ENCODE measurements at places on chromosomes 4 and X.

DNA sequence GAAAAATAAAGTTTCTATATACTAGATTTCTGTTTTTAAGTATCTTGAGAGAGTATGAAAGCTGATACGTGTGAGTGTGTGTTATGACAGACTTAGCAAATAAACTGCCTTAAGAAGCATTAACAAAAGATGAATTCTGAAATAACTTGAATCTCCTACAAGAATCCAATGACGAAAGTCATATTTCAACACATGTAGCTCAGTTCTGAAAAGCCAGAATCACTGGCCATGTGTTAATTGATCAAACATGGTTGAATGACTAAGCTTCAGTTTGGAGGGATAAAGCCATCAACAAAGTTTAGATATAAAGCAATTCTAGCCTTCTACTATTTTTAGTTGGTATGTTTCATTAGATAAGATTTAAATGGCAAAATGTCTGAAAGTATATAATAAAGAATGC is 88.5 kb upstream of the ETNPPL start:
- no peak for DNase-seq

GRCh38 chr4:42152507-42153504 is at the start of gene BEND4:
BEND4 (minus strand) TSS chr4:42152655; CDS start chr4:42152143, 512 bp downstream.
- DNase-seq = no peak

DNA sequence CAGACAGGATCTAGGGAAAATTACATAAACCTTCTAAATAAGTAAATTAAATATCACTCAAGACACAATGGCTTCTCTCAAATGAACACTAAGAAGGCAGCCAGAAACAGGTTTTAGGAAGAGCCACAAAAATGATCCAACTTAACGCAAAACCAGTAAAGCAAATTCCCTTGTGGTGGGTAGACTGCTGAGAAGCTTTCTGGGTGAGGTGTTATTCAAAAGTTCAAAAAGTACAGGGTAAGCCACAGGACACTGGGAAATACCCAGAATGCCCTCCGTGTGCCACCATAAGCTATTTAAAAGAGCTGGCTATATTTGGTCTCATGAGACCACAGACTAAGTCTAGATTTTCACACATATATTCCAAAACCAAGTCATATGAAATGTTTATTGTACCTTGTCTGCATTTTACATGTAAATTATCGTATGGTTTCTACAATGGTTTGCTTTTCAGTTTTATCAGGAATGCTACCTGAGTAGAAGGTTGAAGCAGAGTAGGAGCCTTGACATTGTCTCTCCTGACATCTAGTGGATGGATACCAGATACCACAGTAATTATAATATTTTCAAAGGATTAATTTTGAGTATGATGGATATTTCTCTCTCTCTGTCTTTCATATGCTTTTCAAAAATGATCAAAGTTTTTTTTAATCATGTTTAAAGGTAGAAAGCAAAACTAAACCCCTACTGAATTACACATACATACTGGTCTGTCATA is 109.3 kb upstream of the KLHL13 start:
- DNase-seq = no peak

DNA sequence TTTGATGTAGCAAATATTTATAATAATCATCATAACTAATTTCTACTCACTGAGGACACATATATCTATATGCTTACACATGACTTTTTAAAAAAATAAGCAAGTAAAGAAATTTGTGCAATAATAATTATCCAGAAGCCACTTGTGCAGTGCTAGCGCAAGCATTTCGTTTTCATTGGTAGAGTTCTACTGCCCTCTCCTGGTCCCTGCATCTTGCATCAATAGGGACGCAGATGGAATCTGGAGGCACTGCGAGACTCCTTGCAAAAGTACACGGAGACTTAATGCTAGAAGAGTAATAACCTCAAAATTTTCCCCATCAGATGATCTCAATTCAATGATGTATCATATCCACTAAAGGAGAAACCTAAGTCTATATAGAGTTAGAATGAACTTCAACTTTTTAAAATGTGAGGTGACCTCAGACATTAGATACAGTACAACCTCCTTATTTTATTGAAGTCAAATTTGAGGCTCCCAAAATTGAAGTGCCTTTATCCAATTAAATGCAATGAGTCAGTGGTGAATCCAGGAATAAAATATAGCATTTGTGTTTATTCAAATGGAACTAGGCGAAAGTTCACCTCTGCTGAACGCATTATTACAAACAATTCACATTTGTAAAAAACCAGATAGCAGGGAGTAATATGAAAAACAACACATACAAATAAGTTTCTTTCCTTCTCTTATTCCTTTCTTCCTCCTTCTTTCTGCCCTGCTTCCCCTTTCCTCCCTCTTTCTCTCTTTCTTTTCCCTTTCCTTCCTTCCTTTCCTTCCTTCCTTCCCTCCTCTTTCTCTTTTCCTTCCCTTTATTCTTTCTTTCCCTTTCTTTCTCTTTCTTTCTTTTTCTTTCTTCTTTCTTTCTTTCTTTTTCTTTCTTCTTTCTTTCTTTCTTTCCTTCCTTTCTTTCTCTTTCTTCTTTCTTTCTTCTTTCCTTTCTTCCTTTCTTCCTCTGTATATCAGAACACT is 450.0 kb downstream of the ANKRD50 start:
- DNase-seq = peak; percentile 20

DNA sequence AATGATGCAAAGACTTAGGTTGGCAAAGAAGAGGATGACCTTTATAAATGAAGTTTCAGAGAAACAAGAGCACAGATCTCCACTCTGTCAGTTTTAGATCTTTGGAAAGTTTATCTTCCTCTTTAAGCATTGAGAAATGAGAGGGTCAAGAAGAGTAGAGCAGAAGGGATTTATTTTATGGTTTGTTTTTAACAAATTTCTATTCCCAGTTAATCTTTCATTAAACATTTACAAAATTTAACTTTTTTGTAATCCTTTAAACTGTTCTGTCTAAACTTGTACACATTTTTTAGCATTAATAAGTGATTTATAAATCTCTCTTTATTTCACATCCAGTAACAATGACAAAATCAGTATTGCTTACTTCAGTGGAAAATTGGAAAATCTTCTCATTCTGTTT is 875.0 kb upstream of the IGFBP7 start:
- no peak for DNase-seq

- DNase-seq = peak; percentile 17
These were observed 26.3 kb upstream of the ARMCX2 start for GRCh38 chrX:101685923-101686322.

DNA sequence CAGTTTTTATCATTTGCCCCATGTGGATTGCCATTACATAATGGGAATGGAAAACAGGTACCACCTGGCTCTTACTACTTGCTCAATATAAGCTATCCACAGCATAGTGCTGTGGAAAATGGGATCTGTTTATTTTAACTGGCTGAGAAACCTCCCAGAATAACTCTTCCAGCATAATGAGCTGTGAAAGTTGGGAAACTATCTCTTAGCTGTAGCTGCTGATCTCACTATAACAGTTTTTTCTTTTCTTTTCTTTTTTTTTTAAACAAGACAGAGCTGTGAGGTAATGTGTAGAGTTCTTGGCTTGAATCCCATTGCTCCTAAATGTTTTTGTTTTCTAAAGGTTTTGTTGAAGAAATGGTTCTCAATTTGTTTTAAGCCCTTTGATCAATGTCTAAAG is 988.3 kb downstream of the PCDH19 start:
- no peak for DNase-seq

DNA sequence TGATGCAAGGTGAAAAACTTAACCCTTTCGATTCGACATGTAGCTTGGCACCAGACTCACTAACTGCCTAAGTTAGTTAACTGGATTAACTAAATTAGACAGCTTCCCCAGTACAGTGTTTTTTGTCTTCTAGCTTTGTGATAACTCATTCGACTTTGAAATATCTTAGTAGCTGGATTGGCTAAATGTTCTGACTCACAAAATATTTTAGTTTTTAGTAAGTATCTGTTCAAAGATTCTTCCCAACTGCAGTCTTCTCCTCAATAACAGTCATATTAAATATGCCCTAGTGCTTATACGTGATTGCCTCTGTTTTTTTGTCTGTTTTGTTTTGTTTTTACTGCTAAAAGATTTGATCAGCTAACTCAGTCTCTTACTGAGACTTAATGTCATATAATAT is 102.9 kb downstream of the KCNIP4 start:
- no peak for DNase-seq

DNA sequence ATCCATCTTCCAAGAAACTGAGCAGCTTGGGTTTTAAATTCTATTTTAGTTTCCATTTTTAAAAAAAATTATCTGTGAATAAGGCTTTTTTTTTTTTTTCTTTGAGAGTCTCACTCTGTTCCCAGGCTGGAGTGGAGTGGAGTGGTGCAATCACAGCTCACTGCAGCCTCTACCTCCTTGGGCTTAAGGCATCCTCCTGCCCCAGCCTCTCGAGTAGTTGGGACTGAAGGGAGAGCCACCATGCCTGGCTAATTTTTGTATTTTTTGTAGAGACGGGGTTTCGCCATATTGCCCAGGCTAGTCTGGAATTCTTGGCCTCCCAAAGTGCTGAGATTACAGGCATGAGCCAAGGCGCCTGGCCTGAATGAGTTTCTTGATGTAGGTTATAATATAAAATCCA is 1.4 kb downstream of the ENOPH1 start:
- DNase-seq = no peak

GRCh38 chr4:138399081-138399480 is 156.9 kb upstream of the SLC7A11 start:
- DNase-seq = no peak

DNA sequence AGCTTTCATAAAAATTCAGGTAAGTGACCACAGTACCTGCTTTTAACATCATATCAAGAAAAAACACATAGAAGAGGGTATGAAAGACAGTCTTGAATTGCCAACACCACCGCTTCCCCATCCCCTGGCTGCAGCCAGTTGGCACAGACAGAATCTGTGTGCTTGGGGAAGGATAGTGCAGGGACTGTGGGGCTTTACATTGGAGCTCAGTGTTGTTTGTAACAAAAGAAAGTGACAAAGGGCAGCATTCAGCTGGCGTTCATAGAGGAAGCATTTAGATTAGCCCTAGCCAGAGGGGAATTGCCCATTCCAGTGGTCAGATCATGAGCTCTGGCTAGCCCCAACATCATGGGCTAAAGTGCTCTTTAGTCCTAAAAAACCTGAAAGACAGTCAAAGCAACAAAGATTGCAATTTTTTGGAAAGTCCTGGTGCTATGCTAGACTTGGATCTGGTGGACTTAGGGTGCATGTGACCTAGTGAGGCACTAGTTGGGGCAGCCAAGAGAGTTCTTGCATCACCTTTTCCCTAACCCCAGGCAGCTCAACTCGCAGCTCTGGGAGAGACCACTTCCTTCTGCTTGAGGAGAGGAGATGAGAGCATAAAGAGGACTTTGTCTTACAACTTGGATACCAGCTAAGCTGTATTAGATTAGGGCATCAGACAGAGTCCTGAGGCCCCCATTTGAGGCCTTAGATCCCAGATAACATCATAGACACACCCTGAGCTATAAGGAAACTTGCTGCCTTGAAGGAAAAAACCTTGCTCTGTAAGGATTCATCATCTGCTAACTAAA is 1602.4 kb upstream of the ADGRL3 start:
- no peak for DNase-seq

GRCh38 chr4:99103166-99103565 is 14.6 kb upstream of the ADH5 start:
- no peak for DNase-seq

DNA sequence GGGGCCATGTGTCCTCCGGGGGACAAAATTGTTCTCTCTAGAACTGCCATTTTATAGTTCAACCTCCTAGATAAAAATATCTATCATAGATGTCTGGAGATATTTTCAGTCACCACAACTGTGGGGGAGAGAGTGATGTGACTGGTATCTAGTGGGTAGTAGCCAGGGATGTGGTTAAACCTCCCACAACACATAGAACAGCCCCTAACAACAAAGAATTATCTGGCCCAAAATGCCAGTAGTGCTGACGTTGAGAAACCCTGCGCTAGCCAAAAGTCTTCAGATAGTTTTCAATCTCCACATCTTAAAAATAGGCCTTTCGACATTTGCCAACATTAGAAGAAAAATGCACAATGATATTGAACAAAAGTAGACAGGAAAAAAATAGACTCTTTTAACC is 19.0 kb upstream of the SUPT20HL2 start:
- no peak for DNase-seq

DNA sequence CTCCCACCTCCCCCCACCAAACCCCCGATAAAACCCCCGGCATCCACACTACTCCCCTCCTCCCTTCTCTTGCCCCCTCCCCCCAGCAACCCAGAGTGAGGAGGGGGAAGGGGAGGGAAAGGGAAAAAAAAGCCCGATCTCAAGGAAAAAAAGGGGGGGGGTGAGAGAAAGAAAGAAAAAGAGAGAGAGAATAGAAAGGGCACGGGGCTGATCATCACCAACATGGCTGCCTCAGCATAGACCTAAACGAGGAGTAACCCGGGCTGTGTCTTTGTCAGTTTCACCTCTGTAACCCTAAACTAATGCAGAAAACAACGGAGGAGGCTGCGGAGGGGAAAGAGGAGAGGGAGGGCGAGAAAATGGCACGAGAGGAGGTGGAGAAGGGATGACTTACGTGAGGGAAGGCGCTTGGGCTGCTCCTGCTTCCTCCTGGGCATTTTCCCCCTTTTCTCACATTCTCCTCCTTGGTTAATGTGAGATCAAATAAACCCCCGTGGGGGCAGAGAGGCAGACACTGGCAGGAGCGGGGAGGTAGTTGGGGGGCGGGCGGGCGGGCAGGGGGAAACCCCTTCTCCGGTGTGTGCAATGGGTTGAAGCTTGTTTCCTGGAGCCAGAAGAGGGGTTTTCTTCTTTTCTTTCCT is 532 bp downstream of the ZNF827 start:
- peak; percentile 17 for DNase-seq

DNA sequence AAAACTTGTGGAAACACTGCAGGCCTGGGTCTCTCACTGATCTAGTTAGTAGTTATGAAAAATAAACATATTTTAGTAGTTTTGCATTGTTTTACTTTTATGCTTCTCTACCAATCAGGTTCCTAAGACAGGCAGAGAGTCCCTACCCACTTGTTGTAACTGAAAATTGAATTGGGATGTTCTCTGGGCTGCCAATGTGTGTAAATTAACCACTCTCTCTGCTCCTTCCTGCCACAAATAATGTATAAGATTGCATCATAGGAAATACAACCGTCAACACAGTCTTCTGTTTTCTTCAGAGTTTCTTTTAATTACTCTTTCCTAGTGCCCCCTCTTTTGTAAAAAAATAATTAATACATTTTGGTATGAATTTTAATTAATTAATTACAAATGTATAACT is 677.3 kb downstream of the FSTL5 start:
- no peak for DNase-seq

DNA sequence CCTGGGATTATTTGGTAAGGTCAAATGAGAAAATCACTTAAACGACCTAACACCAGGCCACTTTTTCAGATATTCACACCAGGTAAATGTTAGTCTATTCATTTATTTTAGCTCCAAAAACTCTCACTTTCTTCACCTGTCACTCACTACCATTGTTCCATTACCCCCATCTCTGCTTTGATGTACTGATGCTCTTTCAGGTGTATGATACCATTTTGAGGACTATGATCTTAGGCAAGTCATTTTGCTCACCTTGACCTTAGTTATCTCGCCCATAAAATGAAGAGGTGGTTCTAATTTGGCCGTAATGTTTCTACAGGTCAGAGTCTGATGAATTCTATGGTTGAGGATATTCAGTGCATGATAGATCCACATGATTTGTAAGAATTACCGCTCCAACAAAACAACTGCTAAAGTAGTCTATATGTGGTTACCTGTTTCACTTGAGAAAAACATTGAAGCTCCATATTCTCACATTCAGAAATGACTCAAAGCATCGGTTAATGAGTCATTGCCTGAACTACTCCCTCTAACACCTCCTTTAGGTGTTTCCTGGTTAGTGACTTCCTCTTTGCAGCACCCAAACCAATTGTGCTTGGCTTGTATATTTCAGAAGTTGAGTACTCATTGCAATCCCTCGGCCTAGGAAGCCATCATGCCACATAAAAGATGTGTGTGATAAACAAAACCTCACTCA is 4.5 kb downstream of the DTHD1 start:
- no peak for DNase-seq

GRCh38 chrX:123260920-123261418 is 76.9 kb downstream of the GRIA3 start:
- no peak for DNase-seq
